Thyroid gland (tissue), 4 donors: ENCODE measurements at places on chromosomes 1 and 21. TPM values are rescaled to one million over a fixed set of nuclear protein-coding genes. Genes with fewer than 3 reads are reported as not detected.

The CNIH3 gene
- 3.0 TPM for total RNA-seq

- DNase-seq = peak; percentile 44
- peaks cover 7% of the 10 kb centered on the region for H3K36me3 ChIP-seq
- H3K27me3 ChIP-seq = no peaks in the 10 kb centered on the region
- no peak overlapping the region for H3K27ac ChIP-seq
- H3K4me3 ChIP-seq = no peak overlapping the region
These were observed 27.3 kb downstream of the F3 start for GRCh38 chr1:94514095-94514727.

The BRINP3 gene
- total RNA-seq = 6.6 TPM

DNA sequence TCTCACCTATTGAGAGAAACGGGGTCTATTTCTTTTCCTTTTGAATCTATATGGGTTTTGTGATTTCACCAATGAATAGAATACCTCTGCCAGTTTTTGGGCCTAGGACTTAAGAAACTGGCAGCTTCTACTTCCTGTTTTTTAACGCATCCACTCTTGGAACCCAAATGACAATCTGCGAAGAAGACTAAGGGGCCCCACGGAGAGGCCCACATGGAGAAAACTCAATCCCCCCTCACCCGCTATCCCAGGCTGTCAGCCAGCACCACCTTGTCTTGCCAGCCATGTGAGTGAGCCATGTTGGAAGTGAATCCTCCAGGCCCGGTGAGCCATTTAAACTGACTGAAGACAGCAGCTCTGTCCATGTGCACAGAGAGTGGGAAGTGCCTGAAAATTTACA lies 3.6 kb upstream of the HENMT1 start:
- no peaks in the 10 kb centered on the region for H3K36me3 ChIP-seq
- H3K4me1 ChIP-seq = peaks cover 4% of the 10 kb centered on the region
- H3K27ac ChIP-seq = no peak overlapping the region
- DNase-seq = no peak
- H3K27me3 ChIP-seq = no peaks in the 10 kb centered on the region

The CFHR2 gene
- not detected for total RNA-seq

GRCh38 chr1:215119719-215120365 lies 37.3 kb downstream of the KCNK2 start:
- no peaks in the 10 kb centered on the region for H3K27me3 ChIP-seq
- H3K27ac ChIP-seq = no peak overlapping the region
- no peak for DNase-seq

- H3K27me3 ChIP-seq = no peaks in the 10 kb centered on the region
- H3K4me3 ChIP-seq = no peak overlapping the region
- no peak overlapping the region for H3K27ac ChIP-seq
- H3K36me3 ChIP-seq = no peaks in the 10 kb centered on the region
- no peak for DNase-seq
These were observed 53.2 kb downstream of the SYT2 start for GRCh38 chr1:202656951-202657646.

DNA sequence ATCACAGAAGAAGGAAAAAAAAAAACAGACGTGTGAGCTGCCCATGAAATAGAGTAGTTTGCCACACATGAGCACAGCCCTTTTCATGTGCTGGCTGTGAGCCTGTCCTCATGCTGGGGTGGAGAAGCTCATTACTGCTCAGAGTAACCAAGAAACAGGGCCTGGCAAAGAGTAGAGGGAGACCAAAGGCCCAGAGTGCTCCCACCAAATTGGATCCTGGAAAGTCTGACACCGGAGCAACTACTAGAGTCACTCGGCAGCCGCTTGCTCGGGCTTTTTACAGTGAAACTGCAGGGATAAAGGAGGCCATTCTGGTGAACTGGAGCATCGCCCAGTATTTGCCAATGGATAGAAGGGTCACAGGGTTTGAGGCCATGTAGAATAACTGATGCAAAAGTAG lies 64.4 kb upstream of the BARHL2 start:
- no peak overlapping the region for H3K4me3 ChIP-seq
- DNase-seq = no peak
- no peaks in the 10 kb centered on the region for H3K36me3 ChIP-seq
- no peaks in the 10 kb centered on the region for H3K4me1 ChIP-seq
- H3K27ac ChIP-seq = no peak overlapping the region

DNA sequence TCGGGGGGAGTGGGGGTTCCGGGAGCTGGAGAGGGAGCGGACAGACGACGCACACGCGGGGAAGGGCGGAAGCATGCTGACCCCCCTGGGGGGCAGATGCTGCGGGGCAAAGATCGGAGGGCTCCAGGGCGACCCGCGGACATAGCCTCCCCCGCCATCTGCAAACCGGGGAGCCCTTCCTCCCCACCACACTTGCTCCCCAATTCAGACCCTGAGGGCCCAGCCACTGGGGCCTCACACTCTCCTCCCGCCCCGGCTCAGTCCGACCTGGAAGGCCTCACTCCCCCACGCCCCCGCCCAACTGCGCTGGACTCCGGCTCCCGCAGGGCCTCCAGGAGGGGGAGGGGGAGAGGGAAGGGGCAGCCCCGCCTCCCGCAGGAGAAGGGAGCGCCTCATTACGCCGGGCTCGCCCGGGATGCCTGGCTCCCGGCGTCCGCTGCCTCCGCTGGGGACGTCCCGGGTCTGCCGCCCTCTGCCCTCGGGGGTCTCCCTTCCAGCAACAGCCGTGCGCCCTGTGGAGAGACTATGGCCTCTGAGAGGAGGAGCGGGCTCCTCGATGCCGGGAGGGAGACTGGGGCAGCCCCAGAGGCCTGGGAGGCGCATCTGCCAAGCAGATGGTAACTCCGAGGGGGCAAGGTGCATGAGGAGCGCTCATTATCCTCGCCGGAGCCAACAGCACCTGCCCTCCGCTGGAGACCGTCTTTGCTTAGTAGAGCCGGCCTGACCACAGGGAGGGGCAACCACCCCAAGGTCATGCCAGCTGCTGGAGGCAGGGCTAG lies 636 bp upstream of the CAMK2N1 start:
- peaks cover 8% of the 10 kb centered on the region for H3K27me3 ChIP-seq
- peak; percentile 87 for DNase-seq
- peak overlapping the region; percentile 50 for H3K27ac ChIP-seq
- H3K36me3 ChIP-seq = no peaks in the 10 kb centered on the region

DNA sequence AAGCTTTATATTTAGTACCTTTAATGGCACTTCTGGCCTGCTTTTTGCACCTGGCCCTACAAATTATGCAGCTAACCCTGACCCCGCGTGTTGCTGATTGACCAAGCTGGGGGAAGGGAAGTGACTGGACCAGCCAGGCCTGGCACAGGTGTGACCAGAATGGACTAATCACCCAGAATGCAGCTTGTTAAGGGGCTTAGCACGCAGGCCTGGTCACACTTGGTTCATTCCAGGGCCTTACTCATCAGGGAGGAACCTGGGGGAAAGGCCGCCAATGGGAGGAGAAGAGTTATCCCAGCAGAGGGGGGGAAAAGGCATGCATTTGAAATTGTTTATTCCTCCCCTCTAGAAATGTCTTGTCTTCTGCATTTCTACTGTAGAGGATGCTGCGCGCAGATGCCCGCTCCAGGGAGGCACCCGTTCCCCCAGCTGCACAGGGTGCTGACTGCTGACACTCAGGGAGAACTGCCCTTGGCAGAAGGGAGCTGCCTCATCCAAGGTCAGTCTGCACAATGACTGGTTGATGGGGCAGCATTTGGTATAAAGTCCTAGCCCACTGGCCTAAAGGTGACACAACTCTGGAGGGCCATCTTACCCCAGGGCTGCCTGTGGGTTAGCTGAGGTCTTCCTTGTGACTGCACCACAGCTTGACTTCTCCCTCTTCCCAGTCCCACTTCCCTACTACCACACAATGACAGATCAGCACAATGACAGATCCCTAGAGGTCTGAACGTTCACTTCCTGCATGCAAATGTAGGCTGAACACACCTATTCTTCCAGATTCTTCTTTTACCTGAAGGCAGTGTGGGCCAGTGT lies 29.0 kb downstream of the DHCR24 start:
- H3K4me1 ChIP-seq = no peaks in the 10 kb centered on the region
- no peak overlapping the region for H3K4me3 ChIP-seq
- H3K27me3 ChIP-seq = no peaks in the 10 kb centered on the region

- no peaks in the 10 kb centered on the region for H3K27me3 ChIP-seq
- peak overlapping the region; percentile 34 for H3K4me3 ChIP-seq
- H3K36me3 ChIP-seq = peaks cover 58% of the 10 kb centered on the region
These were observed 919 bp downstream of the MCL1 start for GRCh38 chr1:150578272-150579109.

The CFAP126 gene
- not detected for total RNA-seq

The SPATA21 gene
- total RNA-seq = not detected

GRCh38 chr1:48236716-48237470 lies 14.4 kb downstream of the SLC5A9 start:
- no peaks in the 10 kb centered on the region for H3K36me3 ChIP-seq
- no peak overlapping the region for H3K27ac ChIP-seq
- DNase-seq = no peak
- no peak overlapping the region for H3K4me3 ChIP-seq
- no peaks in the 10 kb centered on the region for H3K4me1 ChIP-seq

GRCh38 chr1:3678361-3679097 lies 26.2 kb downstream of the TP73 start:
- H3K36me3 ChIP-seq = no peaks in the 10 kb centered on the region
- H3K27me3 ChIP-seq = no peaks in the 10 kb centered on the region
- no peaks in the 10 kb centered on the region for H3K4me1 ChIP-seq
- DNase-seq = no peak
- no peak overlapping the region for H3K27ac ChIP-seq

- H3K27ac ChIP-seq = no peak overlapping the region
- no peaks in the 10 kb centered on the region for H3K36me3 ChIP-seq
- no peak overlapping the region for H3K4me3 ChIP-seq
- H3K27me3 ChIP-seq = no peaks in the 10 kb centered on the region
These were observed 35.3 kb downstream of the PIK3R3 start for GRCh38 chr1:46097149-46097472.

- H3K27me3 ChIP-seq = no peaks in the 10 kb centered on the region
- peaks cover 20% of the 10 kb centered on the region for H3K36me3 ChIP-seq
- H3K27ac ChIP-seq = no peak overlapping the region
- no peak for DNase-seq
- no peak overlapping the region for H3K4me3 ChIP-seq
These were observed 27.6 kb downstream of the USP33 start for GRCh38 chr1:77732090-77732489.

- no peak overlapping the region for H3K27ac ChIP-seq
- H3K4me3 ChIP-seq = peak overlapping the region; percentile 4
- no peaks in the 10 kb centered on the region for H3K27me3 ChIP-seq
- H3K4me1 ChIP-seq = peaks cover 13% of the 10 kb centered on the region
- peaks cover 4% of the 10 kb centered on the region for H3K36me3 ChIP-seq
These were observed 48.3 kb downstream of the SIM2 start for GRCh38 chr21:36747041-36747814.

The FAM72A gene
- not detected for total RNA-seq

GRCh38 chr21:35840197-35840799 lies 220.0 kb downstream of the SETD4 start:
- no peak overlapping the region for H3K27ac ChIP-seq
- H3K4me3 ChIP-seq = no peak overlapping the region
- H3K36me3 ChIP-seq = no peaks in the 10 kb centered on the region

GRCh38 chr1:102970496-102971078 lies 137.7 kb downstream of the COL11A1 start:
- no peak overlapping the region for H3K27ac ChIP-seq
- H3K27me3 ChIP-seq = no peaks in the 10 kb centered on the region
- no peaks in the 10 kb centered on the region for H3K36me3 ChIP-seq
- no peak overlapping the region for H3K4me3 ChIP-seq

The HPCAL4 gene
- total RNA-seq = 0.11 TPM

The TP73 gene
- 0.49 TPM for total RNA-seq

DNA sequence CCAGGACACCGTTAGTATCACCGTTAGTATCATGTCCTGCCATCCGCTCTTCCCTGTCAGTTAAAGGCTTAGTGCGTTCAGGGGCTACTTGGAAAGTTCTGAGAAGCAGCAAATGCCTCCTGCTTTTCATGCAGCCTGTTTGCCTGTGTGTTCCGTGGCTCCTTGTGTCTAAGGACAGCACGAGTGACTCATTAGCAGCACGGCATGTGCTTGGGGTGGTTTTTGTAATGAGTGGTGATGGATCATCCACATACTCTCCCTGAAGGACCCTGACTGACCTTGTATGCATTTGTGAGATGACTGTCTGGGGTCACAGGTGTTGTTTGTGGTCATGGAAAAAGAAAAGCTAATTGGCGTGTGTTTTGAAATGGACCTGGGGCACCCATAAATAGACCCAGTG lies 221.9 kb downstream of the PBX1 start:
- no peaks in the 10 kb centered on the region for H3K36me3 ChIP-seq
- H3K27ac ChIP-seq = no peak overlapping the region
- no peak for DNase-seq
- H3K4me3 ChIP-seq = no peak overlapping the region
- no peaks in the 10 kb centered on the region for H3K27me3 ChIP-seq
- H3K4me1 ChIP-seq = peaks cover 43% of the 10 kb centered on the region

DNA sequence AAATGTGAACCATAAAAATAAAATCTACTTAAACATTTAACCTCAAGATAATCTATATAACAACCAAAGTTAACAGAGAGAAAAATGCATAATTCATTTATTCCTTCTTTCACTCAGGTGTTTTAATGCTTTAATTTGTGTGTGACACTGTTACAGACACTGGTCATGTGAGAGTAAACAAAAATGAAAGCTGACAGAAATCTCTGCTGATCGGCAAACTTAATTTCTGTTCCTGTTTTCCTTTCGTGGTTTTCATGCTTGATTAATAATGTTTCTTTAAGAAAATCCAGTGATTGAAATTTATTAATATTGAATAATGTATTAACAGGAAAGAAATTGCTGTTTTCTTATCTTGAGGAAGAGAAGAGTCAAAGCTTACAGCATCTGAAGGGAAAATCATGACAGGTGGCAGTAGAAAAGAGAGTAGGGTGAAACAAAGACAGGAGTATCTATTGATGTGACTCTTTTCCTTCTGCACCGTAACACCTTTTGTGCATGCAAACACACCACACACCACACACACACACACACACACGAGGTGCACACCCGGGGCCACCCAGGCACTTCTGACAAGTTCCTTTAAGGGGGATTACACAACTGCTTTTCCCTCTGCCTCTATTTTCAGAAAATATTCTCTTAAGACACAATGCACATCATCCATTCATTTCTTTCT lies 1.6 kb downstream of the OR2AK2 start:
- no peak for DNase-seq
- H3K36me3 ChIP-seq = no peaks in the 10 kb centered on the region
- no peak overlapping the region for H3K27ac ChIP-seq
- H3K4me1 ChIP-seq = no peaks in the 10 kb centered on the region

DNA sequence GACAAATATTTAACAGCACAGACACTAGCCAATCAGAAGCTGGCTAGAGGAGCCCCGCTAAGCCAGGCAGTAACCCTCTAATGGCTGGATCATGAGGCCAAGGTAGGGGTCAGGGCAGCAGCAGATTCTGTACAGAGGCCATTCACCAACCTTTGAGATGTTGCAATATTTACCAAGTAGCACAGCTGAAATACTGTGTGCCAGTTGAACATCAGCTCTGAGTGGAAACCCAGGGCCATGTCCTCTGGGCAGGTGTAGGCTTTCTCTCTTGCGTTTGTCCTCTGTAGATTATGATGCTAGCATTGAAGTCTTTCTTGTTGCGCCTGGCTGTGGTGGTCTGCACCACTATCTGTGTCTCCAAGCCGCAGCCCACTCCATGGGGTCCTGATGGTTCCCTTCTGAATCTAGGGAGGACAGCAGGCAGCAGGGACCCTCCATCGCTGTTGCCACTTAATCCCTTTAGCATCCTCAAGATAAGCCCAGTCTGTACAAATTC lies 2.5 kb upstream of the COG2 start:
- H3K36me3 ChIP-seq = no peaks in the 10 kb centered on the region
- no peak overlapping the region for H3K4me3 ChIP-seq
- H3K4me1 ChIP-seq = peaks cover 16% of the 10 kb centered on the region
- H3K27me3 ChIP-seq = no peaks in the 10 kb centered on the region
- DNase-seq = no peak
- H3K27ac ChIP-seq = no peak overlapping the region
